Naive thymus-derived CD4-positive, alpha-beta T cell (primary cell): ENCODE measurements at places on chromosomes 12 and 14. TPM values are rescaled to one million over a fixed set of nuclear protein-coding genes. Genes with fewer than 3 reads are reported as not detected.
A peak's percentile ranks its signal among the peaks of the same experiment; 100 is the strongest.

The RNASE1 gene
- 19.0 TPM for total RNA-seq

The GPX2 gene
- total RNA-seq = not detected

The AVPR1A gene
- not detected for total RNA-seq

The REC8 gene
- total RNA-seq = 80.5 TPM

GRCh38 chr12:14845350-14845750 lies 2.0 kb upstream of the ART4 start:
- peak; percentile 62 for DNase-seq
- H3K4me1 ChIP-seq = no peaks in the 10 kb centered on the region
- H3K36me3 ChIP-seq = no peaks in the 10 kb centered on the region
- H3K27ac ChIP-seq = no peak overlapping the region
- H3K27me3 ChIP-seq = no peaks in the 10 kb centered on the region
- no peak overlapping the region for H3K4me3 ChIP-seq

DNA sequence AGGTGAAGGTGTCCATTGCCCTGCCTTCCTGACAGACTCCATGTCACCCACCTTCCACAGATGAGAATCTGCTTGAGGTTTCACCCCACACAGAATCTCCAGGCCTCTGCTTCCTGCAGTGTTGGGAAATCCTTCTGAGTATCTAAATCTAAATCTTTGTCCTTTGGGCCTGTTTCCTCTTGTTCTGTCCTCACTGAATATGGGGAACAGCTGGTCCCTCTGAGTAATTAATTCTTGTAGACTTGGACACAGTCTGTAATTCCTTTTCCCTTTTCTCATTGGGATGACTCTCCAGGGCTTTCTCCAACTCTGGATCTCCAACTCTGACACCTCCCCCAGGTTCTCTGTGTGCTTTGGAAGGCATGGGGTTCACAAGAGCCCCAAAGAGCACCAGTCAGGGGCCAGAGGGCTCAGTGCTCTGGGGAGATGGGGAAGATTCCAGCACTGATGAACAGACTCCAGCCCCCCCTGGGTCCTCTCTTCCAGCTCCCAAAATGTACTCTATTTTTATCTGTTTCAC lies 2.3 kb upstream of the ACVRL1 start:
- no peak for DNase-seq
- H3K27me3 ChIP-seq = no peaks in the 10 kb centered on the region
- H3K4me1 ChIP-seq = no peaks in the 10 kb centered on the region
- H3K36me3 ChIP-seq = no peaks in the 10 kb centered on the region

GRCh38 chr12:44015333-44015941 lies 179.6 kb downstream of the TMEM117 start:
- no peaks in the 10 kb centered on the region for H3K36me3 ChIP-seq
- H3K27me3 ChIP-seq = no peaks in the 10 kb centered on the region
- H3K4me1 ChIP-seq = no peaks in the 10 kb centered on the region
- H3K27ac ChIP-seq = no peak overlapping the region
